Caudate nucleus (tissue), 63 donors: ENCODE measurements at places on chromosomes 3 and 15.

GRCh38 chr15:65377976-65378366 is at the start of gene IGDCC3:
Gene IGDCC3 (minus strand): TSS chr15:65378002. CDS start chr15:65377788, 214 bp downstream.
- DNase-seq, result peak; percentile 54

DNA sequence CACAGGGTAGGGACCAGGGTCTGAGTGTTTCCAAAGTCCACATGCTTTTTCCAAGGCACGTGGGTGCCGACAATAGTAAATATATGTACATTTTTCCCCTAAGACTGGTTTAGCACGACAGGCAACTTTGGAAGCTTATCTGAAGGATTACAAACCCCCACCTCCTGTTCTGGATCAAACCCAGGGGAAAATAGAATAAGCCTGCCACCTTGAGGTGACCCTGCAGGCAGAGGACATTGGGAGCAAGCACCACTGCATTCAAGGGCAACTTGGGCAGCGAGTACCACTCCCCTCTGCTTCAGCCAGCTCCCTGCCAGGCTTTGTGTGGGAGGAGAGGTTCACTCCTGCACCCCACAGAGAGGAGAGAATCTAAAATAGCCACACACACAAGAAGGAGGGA is 44.8 kb downstream of the KBTBD12 start:
- DNase-seq, result no peak

DNA sequence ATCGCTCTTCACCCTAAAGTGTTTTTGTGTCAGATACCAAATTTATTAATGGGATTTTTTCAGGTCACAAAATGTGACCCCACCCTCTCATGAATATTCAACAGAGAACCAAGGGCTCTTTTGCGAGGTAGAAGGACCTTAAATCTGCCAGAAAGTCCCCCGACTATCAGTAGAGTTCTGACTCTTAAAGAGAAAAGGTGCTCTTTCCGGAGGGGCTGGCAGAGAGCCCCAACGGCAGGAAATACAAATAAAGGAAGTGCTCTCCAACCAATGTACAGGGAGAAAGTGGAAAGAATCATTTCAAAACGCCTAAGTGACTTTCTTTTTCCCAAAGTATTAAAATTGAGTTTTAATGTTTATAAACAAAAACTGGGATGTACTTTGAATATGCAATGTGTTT is 517.2 kb downstream of the FOXP1 start:
- no peak for DNase-seq

- no peak for DNase-seq
Measured at GRCh38 chr3:56297281-56297840, 170.9 kb downstream of the ERC2 start.

DNA sequence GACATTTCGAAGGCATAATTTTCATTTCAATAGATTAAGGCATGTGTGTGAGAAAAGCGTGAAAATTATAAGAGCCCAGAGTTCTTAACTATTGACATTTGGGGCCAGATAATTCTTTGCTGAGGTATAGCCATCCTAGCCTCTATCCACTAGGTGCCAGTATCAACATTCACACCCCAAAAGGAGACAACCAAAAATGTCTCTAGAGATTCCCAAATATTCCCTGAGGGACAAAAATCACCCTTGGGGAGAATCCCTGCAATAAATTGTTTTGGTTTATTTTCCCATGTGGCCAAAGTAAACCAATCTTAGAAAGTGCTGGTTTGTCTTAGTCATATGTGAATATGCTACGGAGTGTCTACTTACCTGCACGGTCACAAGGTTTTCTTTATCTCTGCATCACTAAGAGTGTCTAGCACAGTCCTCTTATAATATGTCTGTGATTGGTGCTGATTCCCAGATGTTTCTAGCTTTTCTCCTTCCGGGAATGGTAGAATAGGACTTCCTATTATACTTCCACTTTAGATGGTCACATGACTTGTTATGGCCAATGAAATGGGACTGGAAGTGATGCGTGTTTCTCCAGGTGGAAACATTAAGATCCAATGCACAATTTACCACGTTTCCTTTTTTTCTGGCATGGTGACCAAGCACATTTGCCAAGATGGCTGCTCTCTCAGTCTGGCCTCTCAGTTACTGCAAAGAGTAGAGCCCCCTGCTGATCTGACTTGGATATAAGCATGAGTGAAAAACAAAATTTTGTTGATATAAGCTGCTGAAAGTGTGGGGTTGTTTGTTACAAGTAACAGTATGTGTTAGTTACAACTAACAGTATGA is 8.0 kb upstream of the KBTBD8 start:
- DNase-seq, result no peak

- no peak for DNase-seq
Measured at GRCh38 chr3:183275418-183275817, 22.4 kb downstream of the B3GNT5 start.

DNA sequence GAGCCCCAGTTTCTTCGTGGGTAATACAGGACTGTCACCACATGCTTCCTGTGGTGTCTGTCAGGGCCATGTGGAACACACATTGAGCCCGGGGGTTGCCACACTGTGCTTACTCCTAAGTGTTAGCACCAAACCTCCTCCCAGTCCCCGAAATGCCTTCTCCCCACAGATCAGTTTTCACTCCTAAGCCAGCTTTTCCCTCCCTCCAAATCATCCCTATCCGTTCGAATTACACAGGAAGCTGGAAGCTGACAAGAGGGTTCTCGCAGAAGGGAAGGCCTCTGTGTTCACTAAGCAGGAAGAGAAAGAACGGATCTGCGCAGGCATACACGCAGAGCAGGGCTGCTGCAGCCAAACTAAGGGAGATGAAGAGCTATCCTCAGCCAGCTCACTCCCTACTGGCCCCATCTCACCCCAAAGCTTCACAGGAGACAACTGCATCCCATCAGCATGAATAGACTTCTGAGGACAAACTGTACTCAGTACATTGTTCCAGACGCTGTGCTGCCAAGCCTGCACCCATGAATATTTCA is 32.3 kb downstream of the XXYLT1 start:
- no peak for DNase-seq

- no peak for DNase-seq
Measured at GRCh38 chr15:74040109-74040850, 42.1 kb downstream of the GOLGA6A start.

GRCh38 chr15:63104727-63105126 is 16.9 kb upstream of the LACTB start:
- DNase-seq, result no peak
